ENCODE measurements at places on chromosomes 5 and 9.

GRCh38 chr5:60852317-60852716 lies 8.2 kb upstream of the ELOVL7 start:
- no peak for DNase-seq

DNA sequence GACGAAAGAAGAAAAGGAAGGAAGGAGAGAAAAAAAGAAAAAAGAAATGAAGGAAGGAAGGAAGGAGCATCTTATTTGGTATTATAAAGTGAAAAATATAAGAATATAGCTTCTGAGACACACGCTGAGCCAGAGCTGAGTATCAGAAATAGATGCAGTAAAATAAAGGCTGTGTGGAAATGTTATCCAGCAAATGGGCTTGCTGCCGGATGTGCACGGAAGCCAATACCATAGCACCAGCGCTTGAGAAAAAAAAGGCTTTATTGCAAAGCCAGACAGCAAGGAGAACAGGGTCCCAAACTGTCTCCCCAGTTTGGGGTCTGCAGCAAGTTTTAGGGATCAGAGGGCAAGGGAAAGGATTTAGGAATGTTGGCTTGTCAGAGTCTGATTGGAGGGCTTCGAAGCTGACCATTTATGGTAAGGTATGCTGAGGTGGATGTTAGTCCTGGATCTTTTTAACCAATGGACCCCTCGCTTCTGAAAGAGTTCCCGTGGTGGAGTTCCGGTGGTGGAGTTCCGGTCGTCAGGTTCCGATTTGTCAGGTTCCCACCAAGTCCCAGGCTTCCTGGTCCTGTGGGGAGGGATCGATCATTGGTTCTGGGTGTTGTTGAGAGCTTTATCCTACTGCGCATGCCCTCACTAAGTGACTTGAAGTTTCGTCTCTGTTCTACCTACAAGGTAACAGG lies 70.4 kb downstream of the SFXN1 start:
- no peak for DNase-seq

GRCh38 chr9:124693403-124693802 lies 77.7 kb downstream of the NR6A1 start:
- no peak for DNase-seq

DNA sequence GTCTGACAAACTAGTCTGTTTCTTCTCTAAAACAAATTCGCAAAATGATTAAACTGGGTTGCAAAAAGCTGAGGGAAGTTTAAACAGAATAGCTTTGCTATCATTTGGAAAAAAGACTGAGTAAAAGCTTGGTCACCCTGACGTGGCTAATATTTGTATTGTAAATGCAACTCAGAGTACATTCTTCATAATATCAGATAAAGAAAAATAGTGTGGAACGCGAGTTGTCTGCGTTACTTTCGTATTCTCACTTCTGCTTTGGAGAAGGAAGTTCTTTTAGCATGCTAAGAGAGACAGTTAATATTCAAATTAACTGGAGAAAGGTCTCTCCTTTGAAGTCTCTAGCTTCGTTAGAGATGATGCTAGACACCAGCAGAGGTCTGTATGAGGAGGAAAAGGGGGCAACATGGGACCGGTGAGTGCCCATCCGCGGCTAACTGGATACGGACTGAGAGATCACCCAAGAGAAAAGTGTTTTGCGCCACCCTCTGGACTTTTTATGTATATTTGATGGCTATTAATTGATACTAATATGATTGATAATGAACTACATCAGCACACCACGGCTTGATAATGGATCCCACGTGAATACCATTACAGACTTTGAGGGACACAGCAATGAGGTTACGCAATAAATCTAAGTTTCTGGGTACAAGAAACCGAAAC lies 2.9 kb upstream of the CNTRL start:
- DNase-seq = no peak

DNA sequence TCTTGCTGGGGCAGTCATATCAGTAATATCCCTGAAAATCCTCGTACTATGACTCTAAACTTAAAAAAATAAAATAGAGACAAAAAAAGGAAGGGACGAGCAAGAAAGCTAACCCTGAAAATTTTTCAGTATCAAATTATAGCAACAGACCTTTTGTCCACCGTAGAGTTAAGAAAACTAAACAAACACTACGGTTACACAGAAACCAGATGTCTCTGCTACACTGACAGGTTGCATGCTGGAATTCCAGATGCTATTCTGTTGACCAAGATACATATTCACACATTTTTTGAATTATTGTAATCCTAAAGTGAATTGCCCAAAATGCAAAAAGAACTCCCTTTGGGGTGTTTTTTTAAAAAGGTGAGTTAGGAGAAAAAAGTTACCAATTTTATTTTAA lies 66.9 kb upstream of the SELENOP start:
- DNase-seq = no peak

GRCh38 chr9:20252778-20253177 lies 369.5 kb downstream of the MLLT3 start:
- no peak for DNase-seq

DNA sequence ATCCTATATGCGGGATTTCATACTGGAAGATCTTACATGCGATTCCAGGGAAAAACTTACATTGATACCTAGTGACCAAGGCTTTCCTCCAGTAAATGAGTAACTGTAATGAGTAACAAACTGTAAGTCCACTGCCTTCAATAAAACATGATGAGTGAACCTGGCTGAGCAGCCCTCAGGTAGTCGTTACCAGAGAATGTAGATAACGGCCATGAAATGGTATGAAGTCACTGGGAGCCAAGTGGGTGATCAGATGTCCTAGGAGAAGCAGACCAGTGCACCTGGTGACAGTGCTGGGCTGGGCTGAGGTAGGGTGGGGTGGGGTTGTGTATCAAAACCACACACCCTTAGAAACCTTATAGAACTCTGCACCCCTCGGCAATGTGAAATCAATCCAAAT lies 203.6 kb downstream of the ALDH1A1 start:
- DNase-seq = no peak

GRCh38 chr9:72315510-72316311 lies 49.3 kb downstream of the ZFAND5 start:
- DNase-seq = no peak

DNA sequence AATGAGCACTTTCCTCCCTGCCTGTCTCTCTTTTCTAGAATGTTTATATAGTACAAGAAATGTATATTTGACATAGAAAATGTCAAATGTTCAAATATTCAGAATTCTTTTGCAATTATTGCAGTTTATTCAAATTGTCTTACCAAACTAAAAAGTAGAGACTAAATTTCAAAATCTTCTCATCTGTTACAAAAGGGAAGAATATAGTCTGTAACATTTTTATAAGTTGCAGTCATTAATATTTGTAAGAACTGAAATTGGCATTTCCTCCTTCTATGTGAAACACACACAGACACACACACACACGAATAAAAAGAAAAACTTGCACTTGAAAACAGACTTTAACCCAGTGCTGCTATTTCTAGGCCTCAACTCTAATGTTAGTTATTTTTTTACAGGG lies 56.4 kb downstream of the NR3C1 start:
- DNase-seq = no peak

Data from forelimb muscle (tissue), 1 donor.